ENCODE measurements at places on chromosomes 4 and X. TPM values are rescaled to one million over a fixed set of nuclear protein-coding genes. Genes with fewer than 3 reads are reported as not detected.

The PPARGC1A gene
- 6.7 TPM for polyA plus RNA-seq

The AFP gene
- polyA plus RNA-seq, result 11,518 TPM

The EIF4E gene
- 109 TPM for polyA plus RNA-seq

- no peak for DNase-seq
Measured at GRCh38 chr4:110633358-110634341, 10.8 kb upstream of the PITX2 start.

The DRD5 gene
- polyA plus RNA-seq, result not detected

Data from hepatocyte (in vitro differentiated cells).